DMS79 treated with DMSO at 0.1 percent for 48 hours (cell line): ENCODE measurements at places on chromosomes 3 and 15.

DNA sequence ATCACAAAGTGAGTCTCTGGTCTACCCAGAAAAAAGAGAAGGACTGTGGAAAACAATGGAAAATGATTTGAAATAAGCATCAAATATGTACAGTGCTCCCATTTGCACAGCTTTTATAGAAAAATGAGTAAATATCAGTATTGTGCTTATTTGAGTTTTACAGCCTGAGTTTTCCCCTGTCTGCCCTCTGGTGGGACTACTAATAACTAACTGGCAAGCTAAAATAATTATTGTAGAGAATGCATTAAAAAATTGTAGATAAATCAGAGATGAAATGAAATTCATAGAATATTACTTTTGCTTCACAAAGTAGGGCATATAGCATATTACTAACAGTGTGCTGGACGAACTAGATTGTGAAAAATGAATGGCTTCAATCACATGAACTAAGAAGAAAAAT is 287.1 kb downstream of the NAALADL2 start:
- no peak for DNase-seq

DNA sequence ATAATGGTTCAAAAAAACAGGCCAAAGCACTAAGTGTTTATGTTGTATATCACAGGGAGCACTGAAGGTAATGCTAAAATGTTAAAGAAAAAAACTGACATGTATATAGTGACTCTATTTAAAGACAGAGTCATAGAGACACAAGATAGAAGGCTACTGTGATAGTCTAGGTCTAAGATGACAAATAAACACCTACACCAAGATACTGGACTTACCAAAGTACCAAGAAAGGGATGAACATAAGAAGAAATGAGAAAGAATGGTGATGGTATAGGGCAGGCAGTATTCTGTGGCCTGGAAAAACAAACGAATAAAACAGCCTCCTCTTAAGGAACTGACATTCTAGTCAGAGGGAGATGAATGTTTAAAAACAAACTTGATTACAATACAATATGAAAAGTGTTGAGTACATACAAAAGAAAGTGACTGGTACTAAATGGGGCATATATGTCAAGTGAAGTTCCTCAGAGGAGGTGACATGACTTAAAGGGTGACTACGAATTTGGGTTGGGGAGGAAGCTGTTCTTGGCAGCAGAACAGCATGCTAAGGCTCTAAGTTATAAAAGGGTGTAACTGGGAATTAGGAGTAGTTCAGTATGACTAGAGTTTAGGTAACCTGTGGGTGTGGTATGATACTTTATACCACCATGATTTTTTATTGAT is 5.9 kb downstream of the ABHD10 start:
- DNase-seq = no peak

- DNase-seq = no peak
Measured at GRCh38 chr3:180530276-180530675, 71.7 kb upstream of the TTC14 start.

DNA sequence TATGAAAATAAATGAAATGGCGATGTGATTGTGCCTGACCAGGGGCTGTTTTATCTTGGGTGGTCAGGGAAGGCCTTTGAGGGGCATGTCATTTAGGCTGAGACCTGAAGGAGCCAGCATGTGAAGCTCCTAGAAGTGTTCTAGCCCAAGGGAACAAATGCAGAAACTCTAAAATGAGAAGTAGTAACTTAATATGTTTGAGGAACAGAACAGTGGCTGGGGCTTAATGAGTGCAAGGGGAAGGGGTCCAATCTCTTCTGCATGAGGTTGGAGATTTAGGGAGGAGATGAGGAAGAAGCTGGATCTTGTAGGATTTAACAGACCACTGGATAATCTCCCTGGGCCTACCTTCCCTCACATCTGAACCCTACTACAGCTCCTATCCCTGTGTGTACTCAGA is 110.5 kb downstream of the AKAP13 start:
- no peak for DNase-seq

GRCh38 chr15:96598514-96598913 is 268.0 kb downstream of the NR2F2 start:
- DNase-seq = no peak

DNA sequence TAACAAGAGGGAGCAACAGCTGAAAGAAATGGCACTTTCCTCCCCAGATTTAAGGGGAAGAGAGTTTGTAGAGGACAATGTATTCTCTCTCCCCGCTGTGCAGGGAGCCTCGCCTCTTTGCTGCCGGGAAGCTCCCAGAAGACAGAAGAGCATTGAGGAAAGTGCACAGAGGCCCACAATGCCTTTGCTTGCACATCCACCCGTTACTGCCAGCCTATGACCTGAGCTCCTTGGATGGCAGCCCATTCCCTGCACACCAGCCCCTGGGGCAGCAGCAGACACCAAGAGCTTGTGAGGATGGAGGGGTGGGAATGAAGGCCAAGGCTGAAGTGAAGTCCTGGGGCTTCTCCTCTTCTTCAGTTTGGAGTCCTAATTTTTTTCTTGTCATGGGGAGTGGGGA is 67.0 kb downstream of the CLDN11 start:
- DNase-seq = no peak

DNA sequence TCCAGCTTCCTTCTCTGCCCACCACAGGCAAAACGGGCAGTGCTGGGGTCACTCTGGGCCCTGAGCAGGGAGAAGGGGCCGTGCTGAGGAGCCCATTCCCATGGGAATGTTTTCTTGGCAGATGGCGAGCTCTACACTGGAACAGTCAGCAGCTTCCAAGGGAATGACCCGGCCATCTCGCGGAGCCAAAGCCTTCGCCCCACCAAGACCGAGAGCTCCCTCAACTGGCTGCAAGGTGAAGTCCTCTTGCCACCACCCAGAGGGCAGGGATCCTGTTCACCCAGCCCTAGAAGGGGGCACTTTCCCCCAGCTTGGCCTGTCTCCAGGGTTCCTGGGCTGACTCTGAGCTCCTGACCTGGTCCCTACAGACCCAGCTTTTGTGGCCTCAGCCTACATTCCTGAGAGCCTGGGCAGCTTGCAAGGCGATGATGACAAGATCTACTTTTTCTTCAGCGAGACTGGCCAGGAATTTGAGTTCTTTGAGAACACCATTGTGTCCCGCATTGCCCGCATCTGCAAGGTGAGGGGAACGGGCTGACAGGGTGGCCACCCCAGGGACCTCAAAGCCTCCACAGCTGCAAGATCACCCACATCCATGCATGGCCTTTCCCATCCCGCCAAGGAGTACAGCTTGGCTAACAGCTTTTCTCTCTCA is 12.4 kb downstream of the CIB1 start:
- no peak for DNase-seq

DNA sequence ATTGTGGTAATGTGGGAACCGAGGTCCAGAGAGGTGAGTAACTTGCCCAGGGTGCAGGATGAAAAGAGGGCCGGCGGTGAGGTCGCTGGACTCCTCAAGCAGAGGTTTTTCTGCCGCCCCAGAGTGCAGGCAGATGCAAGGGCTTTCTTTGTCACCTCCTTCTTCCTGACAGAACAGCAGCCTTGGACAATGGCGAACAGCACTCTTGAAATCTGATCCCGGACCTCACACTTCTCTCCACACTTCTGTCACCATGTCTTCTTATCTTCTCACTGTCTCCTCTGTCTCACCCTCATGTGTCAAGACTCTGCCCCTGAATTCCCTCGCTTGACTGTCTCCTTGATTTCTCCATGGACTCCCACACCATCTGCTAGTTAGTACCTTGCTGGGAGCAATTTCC is 15.4 kb upstream of the VPS8 start:
- no peak for DNase-seq

- DNase-seq = no peak
Measured at GRCh38 chr3:196585044-196585757, 16.7 kb downstream of the FBXO45 start.

DNA sequence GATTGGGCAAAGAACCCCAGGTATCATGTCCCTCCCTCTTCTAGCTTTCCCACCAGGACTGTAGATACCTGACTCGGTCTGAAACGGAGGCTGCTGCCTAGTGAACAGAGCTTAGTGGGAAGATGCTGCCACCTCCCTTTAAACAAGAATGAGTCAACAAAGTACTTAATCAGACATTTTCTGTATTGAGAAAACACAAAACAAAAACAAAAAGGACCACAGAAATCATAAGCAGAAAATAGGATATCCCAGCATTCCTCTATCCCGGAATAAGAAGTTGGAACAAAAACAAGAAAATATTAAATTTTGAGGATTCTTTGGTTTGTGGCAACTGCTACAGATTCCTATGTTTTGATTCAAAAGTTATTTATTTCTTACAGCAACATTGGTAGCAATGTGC is 51.7 kb upstream of the COL8A1 start:
- DNase-seq = no peak

GRCh38 chr15:71485094-71485693 is 325.2 kb upstream of the NR2E3 start:
- no peak for DNase-seq

GRCh38 chr3:129984125-129984524 is 9.6 kb downstream of the TRH start:
- DNase-seq = no peak

DNA sequence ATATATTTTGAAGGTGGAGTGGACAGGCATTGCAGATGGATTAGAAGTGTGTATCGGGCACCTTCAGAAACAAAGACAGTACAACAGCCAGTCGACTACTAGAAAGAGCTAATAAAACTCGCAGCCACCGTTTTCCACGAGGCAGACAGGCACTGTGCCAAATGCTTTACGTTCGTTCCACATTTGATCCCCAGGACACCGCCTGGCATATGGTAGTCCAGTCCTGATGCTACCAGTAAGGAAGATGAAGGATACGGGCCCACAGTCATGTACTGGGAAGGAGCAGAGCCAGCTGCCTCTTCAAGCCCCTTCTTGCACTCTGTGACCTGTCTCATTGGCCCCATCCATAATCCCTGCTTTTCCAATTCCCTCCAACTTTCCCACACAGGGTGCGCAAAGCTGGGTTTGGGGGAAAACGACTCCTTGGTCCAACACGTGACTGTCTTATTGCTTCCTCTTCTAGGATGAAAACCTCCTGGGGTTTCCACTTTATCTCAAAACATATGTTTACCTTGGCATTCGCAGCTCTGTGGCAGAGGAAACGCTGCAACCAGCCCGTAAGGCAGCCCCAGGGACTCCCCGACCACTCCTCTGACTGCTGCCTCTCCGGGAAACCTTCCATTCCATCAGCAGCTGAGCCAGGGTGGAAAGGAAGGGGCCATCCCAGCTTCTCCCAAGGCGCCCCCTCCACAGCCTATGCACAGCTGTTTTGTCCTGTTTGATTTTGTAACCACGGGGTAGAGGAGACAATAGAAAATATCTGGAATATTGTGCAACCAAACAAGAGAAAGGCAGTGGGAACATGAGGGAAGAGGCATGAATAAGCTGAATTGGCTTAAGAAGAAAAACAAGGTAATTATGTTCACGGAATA is 107.4 kb downstream of the ADAMTS17 start:
- DNase-seq = no peak

DNA sequence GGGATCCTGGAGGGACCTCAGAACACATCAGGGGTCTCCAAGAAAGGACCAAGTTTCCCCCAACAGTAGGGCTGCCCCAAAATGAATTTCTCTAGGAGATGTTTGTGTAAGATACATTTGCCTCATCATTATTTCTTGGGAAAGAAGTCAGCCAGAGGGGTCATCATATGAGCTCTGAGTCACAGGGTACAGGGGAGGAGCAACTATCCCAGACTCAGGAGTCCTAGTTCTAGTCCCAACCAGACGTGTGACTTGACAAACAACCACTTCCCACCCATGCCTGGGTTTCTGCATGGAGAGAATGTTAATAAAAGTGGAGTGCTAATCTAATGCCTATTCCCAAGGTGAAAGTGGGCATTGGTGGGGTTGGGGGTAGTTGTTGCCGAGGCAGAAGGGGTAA is 144.1 kb downstream of the ALDH1A2 start:
- DNase-seq = no peak

DNA sequence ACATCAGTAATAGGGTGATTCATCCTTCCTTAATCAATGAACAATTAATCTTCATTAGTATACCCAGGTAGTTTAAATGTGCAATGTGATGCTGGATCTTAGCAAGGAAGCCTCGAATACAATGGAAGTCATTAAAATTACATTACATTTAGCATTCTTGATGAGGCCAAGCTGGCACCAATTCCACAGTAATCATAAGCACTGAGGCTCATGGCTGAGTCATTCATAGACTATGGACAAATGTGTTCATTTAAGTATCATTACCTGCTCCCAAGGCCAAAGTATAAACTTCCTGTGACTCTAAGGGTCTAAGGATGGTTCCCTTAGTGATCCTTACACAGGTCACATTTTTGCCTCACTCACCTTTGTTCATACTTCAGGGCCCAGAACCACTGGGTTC is 266.4 kb upstream of the CDIN1 start:
- no peak for DNase-seq

DNA sequence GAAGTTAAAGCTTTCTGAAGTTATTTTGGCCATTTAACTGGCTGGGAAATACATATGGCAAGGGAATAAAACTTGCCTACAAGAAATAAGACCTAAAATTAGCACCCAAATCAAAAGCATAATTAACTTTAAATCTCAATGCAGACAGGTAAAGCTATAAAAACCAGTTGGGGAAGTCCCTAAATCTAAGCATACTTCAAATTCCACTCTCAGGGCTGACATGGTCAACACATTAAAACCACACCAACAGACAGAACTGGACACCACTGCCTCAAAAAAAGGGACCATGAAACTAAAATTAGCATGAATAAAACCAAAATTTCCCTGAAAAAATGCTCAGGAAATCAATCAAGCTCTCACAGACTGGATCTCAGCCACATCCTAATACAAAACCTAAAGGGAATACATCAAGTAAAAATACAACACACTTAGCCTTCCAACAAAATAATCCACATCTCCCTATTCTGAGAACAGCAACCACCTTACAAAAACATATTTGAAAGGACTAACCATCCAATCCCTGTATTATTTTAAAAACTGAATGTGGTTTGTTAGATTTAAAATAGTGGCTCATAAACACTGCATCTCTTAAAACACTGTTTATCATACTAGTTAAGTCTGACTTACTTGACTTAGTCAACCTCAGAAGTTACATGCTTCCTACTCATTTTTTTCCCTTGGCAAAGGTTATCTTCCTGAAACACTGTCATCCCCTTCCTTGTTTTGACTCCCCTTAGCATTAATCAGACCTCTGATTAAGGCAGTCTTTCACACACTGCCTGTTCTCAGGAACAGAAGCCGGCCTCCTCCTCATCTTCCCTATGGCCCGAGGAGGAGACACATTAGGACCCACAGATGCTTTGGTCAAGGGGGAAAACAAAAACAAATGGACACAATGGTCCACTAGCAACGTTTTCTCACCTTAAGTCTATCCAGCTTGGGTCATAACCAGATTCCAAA is 8.3 kb downstream of the TRA2B start:
- DNase-seq = no peak

- DNase-seq = no peak
Measured at GRCh38 chr3:170865209-170866094, 4.5 kb downstream of the RPL22L1 start.

DNA sequence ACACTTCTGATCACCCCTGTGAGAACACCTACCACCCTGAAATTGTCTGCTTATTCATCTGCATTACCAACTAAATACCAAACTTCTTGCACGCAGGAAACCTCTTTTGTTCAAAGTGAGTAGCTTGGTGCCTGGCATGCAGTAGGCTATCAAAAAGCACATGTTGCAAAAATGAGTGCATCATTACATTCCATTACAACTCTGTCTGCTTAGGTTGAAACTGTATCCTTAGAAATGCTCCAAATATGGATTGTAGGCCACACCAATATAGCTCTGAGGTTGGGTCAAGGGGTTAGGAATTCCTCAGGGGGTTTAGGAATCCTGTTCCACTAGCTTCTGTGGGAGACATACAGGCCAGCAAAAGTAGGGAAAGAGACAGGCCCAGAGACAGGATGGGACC is 107.2 kb downstream of the THRB start:
- DNase-seq = no peak

GRCh38 chr15:57190208-57190607 is 186.1 kb upstream of the CGNL1 start:
- DNase-seq = no peak

GRCh38 chr3:4766716-4767499 is 212.3 kb upstream of the BHLHE40 start:
- no peak for DNase-seq
